ENCODE measurements at places on chromosomes 1 and 21.

DNA sequence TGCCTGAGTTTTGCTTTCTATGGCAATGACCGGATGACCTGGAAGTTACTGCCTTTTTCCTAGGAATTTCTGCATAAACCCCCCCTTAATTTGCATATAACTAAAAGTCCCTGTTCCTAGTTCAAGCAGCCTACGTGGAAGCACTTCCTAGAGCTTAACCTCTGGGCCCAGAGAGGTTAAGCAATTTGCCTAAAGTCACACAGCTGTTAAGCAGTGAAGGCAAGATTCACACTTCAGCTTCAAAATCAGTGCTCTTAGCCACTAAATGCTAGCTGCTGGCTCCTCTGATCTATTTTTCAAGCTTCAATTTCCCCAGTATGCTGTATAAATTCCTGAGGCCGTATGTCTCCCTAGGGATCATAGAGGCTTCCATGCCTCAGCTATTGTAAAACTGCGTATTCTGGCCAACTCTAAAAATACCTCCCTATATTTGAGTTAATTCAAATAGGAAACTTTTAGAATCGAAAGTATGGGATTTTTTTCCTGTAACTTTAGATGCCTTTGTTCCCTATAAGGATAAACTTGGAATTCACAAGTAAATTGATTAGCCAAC lies 53.1 kb upstream of the CD5L start:
- DNase-seq = peak; percentile 29

DNA sequence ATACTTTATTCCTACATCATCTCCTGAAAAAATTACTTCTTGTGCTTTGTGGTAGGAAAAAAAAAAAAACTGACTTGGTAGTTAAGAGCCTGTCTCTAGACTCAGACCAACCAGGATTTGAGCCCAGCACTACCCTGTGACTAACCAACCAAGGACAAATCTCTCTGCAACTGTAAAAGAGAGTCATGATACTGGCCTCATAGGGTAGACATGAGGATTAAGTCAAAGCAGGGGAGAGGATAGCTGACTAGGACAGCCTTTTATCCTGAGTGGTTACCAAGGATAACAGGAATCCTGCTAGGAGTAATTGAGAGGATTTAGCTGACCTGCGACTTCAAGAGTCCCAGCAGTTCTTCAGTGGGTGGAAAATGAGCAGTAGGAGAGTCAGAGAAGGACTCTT lies 112.8 kb downstream of the C1orf21 start:
- DNase-seq = peak; percentile 22

DNA sequence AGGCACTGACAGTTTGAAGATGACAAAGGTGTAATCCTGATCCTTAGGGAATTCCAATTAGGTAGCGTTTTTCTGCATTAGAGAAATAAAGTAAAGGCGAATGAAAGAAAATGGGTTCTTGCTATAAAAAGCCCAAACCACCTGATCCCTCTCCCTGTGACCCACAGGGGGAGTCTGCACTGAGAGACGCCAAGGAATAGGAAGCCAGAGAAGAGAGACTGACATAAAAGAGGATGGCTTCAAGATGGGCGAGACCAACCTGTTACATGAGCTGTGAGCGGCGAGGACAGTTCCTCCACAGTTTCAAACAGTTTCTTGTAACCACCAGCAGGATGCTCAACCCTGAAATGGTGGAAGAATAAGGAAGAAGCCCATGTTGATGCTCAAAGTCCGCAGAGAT lies 1.4 kb downstream of the RPE65 start:
- no peak for DNase-seq

GRCh38 chr21:28410256-28410655 lies 582.4 kb downstream of the LTN1 start:
- peak; percentile 58 for DNase-seq

DNA sequence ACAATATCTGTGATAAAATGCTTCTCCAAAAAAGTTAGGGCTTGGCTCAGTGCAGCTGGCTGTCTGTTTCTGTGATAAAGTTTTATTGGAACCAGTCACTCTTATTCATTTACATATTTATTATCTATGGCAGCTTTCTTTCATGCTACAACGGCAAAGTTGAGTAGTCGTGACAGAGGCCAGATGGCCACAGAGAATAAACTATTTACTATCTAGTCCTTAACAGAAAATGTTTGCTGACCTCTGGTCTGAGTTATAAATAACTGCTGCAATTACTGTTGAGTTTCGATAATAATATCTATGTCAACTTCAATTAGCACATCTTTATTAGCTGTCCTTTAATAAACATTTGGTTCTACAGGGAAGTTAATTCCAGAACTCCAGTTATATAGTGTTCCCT lies 180.2 kb upstream of the RUNX1 start:
- DNase-seq = no peak

Data from fibroblast of the aortic adventitia (primary cell).